ENCODE measurements at places on chromosomes 7 and 10. TPM values are rescaled to one million over a fixed set of nuclear protein-coding genes. Genes with fewer than 3 reads are reported as not detected.

DNA sequence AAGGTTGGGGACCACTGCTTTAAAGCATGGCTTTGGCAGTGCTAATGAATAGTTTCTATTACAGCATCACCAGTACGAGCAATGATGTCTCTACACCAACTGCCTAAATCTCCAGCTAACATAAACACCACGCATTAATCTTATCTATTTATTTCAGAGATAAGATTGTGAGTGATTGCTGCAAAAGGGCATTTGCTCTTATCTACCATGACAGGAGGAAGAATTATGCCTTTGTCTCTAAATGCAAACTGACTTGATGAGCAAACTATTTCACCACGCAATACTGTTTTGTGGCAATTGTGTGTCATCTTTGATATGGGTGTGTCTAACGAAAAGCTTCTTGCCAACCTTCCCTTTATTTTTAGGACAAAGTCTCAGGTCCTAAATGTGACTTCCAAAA, 684.9 kb downstream of the SORCS1 start:
- DNase-seq: no peak

DNA sequence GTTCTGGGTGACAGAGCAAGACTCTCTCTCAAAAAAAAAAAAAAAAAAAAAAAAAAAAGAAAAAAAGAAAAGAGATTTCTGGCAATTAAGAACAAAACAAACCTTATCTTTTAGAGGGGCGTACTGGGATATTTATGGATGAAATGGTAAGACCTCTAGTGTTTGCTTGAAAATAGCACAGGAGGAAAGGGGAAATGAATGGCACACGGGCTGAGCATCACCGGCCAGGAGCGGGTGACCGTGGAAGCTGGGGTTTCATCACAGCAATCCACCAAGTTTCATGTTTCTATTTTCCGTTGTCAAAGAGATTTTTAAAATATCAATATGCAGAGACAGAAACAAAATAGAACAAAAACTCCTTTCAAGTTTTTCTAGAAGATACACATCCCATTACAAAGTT, 105.6 kb downstream of the SVIL start:
- no peak for DNase-seq

DNA sequence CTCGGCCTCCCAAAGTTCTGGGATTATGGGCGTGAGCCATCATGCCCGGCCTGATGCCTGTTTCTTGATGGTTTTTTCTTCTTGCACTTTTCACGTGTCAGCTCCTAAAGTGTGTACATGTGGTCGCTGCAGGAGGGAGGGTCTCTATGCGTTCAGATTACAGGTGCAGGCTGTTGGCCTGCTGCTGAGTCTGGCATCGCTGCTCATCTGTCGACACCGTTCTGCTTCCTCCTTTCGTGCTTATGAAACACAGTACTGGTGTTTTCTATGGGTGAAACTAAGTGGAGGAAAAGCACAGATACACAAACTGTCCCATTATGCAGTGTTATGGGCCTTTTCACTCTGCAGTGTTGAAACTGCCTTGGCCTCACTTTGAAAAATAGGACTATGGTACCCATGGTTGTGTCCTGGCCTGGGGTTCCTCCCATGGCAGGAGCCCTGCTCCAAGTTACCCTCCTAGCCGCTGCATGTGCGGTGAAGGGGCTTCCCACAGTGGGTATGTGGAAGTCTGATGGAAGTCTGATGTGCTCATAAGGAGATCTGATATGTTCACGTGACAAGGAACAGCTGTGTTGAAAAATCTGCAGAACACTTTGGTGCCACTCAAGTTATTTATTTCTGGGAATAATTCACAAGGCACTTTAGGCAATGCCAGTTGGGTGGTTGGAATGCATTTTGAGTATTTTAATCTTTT, 23.5 kb downstream of the OGDH start:
- DNase-seq: no peak

DNA sequence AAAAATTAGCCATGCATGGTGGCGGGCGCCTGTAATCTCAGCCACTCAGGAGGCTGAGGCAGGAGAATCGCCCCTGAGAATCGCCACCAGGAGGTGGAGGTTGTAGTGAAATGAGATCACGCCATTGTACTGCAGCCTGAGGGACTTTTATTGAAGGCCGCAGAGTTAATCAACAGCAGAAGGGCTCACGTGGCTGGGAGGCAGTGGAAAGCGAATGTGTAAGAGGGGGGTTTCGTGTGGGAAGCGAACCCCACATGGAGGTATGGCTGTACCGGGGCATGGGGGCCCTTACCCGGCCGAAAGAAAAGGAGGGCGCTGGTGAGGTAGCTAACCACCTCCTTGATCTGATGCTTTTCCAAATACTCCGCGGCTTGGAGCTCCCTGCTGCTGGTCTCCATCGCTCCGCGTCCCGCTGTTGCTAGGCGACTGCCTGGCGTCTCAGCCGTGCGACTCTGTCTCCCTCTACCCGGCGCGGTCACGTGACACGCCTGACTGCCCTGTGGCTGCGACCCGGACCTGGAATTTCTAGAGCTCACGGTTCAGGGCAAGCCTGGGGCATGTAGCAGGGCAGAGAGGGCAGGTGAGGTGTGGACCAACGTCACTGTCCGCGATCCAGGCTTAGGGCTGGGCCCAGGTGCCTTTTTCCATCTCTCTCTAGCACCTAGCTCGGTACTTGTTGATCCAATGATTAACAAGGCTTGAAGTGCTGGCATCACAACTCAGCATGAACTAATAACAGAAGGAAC, at the start of gene EFCAB10:
Gene EFCAB10 (minus strand): TSS at position 428 of the 746 bp plus-strand sequence. CDS start 30 bp downstream, at position 398.
- peak; percentile 59 for DNase-seq

GRCh38 chr7:1076184-1077072, 11.5 kb upstream of the GPER1 start:
- DNase-seq: no peak

DNA sequence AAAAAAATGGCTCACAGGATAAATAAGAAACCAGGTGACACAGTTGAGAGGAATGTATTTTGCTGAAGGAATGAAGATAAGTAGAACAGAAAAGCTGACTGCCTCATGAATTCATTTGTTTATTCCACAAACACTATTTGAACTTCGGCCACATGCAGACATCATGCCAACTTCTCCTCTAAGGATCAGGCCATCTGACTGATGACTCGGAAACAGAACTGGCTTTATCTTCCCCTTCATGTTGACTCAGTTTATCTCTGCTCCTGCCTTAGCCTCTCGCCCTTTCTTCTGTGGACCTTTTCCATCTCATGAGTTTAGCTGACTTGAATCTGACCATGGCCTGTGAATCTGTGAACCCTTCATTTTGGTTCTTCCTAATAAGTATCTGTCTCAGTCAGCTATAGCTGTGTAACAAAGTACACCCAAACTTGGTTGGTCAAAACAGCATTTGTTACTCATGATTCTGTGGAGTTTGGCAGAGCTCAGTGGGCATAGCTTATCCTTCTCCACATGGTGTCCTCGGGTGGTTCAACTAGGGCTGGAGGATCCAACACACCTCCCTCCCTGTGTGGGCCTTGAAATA, 44.0 kb upstream of the GRID1 start:
- no peak for DNase-seq

GRCh38 chr10:62083412-62084267, 182.1 kb downstream of the ARID5B start:
- peak; percentile 29 for DNase-seq

GRCh38 chr10:44965104-44965503, 5.5 kb downstream of the RASSF4 start:
- DNase-seq: no peak

DNA sequence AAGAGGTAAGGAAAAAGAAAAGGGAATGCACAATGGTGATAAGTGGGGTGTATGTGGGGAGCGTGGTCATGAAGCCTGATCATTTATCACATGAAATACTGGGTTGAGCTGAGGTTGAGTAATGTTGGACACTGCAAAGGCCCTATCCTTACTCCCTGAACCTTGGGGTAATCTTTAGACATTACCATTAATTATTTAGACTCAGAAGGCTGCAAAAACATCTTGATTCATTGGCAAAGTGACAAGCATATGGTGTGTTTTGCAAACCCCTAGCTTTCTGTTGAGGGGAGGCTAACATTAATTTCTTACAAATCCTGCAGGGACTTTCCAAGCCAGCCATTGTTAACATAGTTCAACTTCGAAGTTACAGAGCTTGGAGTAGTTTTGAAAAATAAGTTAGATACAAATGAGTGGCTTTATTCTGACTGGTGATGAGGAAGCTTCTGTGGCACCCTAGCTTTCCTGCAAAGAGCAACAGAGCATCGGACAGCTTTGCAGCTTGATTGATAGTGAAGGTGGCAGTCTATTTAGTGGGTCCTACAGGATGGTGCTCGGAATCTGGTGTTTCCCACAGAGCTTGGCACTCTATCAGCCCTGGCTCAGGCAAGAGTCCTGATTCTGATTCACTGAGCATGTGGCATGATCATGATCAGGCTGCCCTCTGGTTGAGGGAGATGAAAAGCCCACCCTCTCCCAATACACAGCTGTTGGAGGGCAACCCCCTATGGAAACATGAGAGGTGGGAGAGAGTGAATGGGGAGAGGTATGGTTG, 153.7 kb upstream of the NPVF start:
- no peak for DNase-seq

- DNase-seq: no peak
These were observed 25.9 kb downstream of the HKDC1 start for GRCh38 chr10:69246036-69246435.

- no peak for DNase-seq
These were observed 3.6 kb downstream of the FAM171A1 start for GRCh38 chr10:15367296-15368085.

- no peak for DNase-seq
These were observed 123.8 kb downstream of the TFEC start for GRCh38 chr7:115906731-115907130.

- DNase-seq: no peak
These were observed 113.1 kb downstream of the CPED1 start for GRCh38 chr7:121101621-121102020.

DNA sequence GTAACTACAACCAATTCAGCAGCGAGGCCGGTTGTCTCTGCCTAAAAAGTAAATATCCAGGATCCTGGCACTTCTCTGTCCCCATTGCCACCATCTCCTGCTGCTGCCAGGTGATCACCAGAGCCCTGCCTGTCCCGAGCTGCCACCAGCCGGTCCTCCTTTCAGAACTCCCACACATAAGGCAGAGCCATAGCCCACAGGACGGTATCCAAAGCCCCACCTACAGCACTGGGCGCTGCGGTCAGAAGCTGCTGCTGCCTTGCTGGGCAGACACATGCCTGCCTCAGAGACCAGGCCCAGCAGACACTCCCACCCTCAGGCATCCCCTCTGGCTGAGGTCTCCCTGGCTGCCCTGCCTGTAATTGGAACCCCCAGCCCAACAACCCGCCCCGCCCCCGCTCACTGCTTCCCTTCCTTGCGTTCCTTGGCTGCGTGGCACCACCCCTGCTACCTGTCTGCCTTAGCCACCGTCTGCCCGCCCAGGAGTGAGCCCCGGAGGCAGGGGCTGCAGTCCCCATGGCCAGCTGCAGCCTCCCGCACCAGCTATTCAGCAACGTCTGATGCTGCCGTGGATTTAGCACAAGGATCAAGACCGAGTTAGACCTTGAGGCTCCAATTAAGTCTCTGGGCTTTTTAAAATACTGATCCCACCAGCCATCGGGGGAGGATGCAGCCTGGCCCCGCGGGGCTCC, 100.7 kb downstream of the CYTH3 start:
- no peak for DNase-seq

DNA sequence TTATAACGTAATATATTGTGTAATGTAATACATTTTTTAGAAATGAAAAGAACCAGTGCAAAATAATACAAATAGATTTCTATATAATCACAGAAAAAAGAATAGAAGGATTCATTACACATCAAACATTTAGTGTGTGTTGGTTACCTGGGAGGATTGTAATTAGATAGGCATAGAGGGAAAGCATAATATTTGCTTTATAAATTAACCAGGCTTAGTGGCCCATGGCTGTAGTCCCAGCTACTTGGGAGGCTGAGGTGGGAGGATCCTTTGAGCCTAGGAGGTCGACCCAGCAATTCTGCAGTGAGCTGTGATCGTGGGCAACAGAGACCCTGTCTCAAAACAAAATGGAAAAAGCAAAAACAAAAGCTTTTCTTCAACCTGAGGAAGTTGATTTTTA, 5.0 kb upstream of the CNOT4 start:
- DNase-seq: no peak

DNA sequence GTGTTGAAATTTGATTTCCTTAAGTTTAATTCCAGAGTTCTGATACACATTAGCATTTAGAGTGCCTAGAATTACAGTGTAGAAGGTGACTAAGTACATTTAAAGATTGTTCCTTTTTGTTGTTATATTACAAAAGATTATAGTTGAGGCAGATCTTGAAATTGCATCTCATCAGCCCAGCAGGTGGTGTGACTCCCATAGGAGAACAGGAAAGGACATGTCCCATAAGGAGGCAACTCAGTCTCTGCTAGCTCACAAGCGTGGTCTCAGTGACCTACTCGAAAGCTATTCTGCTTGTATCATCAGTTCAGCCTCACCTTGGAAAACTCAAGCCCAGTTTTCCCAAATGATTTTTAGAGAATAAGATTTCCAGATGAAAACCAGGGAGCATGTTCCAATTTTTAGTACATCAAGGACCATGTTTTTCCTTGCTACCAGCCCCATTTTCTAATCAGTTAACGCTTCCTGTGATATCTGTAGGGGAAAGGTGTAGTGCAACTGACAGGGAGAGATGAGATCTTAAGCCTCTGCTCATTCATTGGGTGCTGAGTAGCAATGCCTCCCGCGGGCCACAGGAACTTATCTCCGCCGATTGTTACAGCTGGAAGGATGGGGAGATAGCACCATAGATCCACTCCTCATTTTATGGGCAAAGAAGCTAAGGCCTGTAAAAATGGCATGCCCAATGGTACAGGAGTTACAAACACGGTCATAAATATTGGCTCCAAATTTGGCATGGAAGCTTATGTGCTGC, 1.1 kb upstream of the GNAI1 start:
- peak; percentile 20 for DNase-seq

DNA sequence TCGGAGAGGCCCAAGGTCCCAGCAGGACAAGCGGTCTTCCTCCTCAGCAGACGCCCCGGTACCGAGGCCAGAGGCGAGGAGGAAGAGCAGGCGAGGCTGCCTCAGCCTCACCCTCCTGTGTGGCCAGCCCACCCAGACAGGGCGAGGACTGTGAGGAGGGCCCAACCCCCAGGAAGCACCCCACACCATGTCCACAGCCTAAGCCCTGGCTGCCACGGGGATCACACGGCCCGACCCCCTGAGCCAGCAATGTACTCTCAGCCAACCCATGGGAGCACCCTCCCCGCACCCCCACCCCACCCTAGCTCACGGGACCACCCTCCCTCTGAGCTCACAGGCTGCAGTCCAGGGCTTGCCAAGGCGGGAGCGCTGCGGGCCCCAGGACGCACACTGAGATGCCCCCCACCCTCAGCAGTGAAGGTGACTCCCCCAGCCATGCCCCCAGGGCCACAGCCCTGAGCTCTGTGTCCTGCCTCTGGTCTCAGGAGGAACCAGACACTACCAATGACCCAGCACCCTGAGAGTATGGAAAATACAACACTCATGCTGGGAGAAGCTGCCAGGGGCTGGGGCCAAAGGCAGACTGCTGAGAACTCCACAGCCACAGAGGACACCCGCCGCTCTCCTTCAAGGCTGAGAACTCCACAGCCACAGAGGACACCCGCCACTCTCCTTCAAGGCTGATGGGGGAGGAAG, 93.6 kb downstream of the MAD1L1 start:
- DNase-seq: no peak

- no peak for DNase-seq
These were observed 38.1 kb upstream of the GPR141 start for GRCh38 chr7:37645282-37646050.

GRCh38 chr10:107144490-107144889, 20.0 kb downstream of the SORCS1 start:
- DNase-seq: no peak

The TMEM270 gene
- not detected for total RNA-seq

The ZNF804B gene
- not detected for total RNA-seq

The FZD1 gene
- total RNA-seq: 11.0 TPM

The NUTM2B gene
- 1.3 TPM for total RNA-seq

The SPDYE2B gene
- not detected for total RNA-seq

The ZNF488 gene
- total RNA-seq: 1.7 TPM

The ELAPOR2 gene
- 12.7 TPM for total RNA-seq
